ENCODE measurements at places on chromosomes 4 and X.

- DNase-seq = peak; percentile 66
Measured at GRCh38 chr4:4334798-4335520, 44.9 kb downstream of the ZBTB49 start.

GRCh38 chr4:37051111-37051510 is 193.4 kb upstream of the NWD2 start:
- no peak for DNase-seq

GRCh38 chr4:149845743-149846142 is 30.1 kb upstream of the IQCM start:
- no peak for DNase-seq

GRCh38 chr4:34851411-34851810 is 1392.9 kb downstream of the ARAP2 start:
- no peak for DNase-seq

GRCh38 chr4:64889906-64890610 is 480.8 kb upstream of the TECRL start:
- DNase-seq = no peak

DNA sequence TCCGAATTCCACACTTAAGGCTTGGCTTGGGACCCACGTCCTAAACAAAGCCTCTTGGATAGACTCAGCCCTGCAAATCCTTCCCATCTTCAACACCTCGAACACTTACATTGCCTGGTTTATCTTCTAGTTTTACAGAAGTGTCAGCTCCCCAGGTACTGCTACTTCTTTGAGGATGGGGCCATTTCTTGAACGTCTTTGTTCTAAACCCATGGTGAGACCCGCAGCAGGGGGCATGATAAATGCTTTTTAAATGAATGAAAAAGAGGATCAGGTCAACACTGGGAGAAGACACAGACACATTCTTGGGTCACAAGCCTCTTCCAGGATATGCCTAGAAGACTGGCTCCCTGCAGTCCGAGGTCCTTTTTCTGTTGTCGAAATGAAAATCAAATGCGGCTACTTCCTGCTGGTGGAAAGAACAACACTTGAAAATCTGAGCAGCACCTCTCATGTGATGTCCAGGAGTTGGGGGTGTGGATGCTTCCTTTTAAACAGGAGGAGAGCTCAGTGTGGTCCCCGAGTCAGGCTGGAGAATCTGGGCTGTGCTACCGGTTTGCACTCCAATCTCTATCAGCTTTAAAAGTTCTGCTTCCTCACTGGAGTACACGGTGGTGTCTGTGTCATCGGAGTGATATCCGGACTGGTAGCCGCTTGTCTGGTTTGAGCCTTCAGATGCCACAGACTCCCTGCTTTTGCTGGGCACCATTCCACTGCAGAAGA is 45.8 kb downstream of the KDR start:
- DNase-seq = no peak

DNA sequence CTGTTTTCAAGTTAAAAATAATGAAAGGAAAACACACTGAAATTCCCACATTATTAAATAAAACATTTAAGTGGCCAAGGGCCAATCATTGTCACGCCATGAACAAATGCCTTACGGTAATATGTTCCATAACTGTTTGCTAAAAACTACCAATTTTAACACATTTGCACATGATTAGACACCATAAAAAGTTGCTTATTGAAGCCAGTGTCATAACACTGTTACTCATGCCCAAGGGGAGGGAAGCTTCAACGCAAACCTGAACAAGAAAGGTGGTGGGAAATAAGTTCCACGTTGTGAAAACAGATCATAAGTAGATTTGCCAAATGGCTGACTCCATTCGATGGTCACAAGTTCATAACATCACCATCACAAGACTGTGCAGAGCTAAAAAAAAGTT is 739.3 kb upstream of the FAM241A start:
- no peak for DNase-seq

DNA sequence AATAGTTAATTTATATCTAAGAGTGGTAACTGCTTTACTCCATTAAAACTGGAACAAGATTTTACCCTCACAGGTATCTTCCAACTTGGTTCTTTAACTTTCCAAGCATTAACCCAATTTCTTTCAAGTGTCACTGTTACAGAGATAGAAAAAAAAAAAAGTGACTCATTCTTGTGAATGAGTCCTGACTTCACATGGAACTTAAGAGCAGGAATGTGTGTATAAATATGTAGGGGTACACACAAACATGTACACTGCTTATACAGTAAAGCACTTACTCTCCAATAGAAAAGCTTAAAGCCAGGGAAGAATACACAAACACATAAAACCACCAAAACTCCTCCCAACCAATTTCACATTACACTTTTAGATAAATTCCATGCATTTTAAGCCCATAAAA is 38.8 kb downstream of the TAPT1 start:
- DNase-seq = no peak

GRCh38 chr4:58074382-58074781 is 964.2 kb upstream of the IGFBP7 start:
- no peak for DNase-seq

GRCh38 chrX:15474028-15474427 is 19.1 kb downstream of the PIR start:
- DNase-seq = no peak

GRCh38 chrX:111395149-111395548 is 16.8 kb downstream of the DCX start:
- no peak for DNase-seq

GRCh38 chr4:83724485-83725335 is 188.8 kb downstream of the GPAT3 start:
- DNase-seq = no peak

DNA sequence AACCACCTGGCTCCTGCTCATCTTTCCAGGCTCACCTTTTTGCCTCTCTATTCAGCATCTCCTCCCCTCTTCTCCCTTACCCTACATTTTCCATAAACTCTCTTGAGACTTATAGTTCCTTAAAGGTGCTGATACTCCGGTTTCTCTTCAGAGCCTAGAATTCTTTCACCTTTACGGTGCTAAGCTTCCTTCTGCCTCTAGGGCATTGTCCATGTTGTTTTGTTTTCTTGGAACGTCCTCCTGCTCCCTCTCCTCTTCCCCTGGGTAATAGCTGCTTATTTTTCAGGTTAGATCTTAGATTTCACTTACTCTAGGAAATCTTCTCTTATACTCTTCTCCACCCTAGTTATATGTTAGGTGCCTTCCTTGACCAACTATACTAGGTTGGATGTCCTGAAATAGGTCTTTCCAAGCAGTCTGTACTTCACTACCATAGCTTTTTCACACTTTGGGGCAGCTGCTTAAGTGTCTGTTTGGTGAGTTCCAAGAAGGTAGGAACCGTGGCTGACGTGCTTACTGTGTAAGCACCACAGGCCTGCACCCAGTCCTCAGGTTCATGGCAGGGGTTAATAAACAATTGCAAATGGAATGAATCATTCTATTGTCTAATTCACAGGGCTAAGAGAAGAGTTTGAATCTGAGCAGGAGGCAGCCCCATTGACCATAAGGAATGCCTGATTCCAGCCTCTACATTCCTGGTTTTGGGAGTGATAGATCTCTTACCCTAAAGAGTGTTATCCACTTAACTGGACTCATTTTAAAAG is 227.5 kb downstream of the MGST2 start:
- DNase-seq = no peak

GRCh38 chr4:173651651-173652282 is 121.7 kb upstream of the HAND2 start:
- DNase-seq = no peak

DNA sequence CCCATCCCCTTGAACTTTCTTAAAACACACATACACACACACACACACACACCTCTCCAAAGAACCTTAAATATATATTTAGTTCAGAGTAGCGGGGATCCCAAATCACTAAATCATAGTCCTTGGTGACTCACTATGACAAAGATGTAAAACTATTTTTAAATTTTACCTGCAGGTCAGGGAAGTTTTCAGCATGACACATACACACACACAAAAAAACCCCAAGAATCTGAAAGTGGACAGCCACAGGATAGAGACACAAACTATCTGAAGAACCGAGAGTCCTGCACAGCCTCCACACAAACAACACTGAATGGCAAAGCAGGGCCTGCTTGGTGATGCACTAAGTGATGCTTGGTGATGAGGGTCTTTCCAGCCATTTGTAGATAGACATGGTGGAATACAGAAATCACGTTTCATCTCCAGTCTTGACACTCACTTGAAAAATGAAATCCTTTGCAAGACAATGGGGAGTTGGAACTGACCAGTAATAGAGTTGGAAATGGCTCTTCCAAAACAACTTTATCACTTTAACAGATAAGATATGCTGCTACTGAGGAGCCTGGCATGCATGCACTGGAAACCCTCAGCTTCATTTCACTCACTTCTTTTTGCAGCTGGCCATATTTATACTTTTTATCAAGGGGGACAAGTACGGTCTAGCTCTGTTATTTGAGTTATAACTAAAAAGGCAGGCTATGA is 307.3 kb downstream of the RAPGEF2 start:
- no peak for DNase-seq

DNA sequence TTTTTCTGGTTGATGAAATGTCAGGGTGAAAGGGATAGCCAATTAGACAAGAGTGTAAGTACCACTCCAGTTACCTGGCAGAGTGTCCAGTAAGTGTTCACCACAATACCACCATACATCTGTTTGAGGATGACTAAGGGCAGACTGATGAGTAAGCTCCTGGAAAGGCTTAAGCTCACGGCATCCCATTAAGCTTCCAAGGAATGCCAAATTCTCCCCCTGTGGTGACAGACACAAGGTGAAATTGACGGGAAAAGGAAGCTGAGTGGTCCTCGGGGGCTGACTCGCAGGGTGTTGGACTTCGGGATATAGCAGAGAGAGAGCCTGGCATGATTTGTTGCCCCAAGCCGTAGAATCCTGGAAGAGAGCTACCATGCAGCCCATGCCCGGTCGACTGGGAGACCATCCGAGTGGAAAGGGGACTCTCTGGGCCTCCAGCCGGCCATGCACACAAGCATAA is 7.6 kb upstream of the BST1 start:
- no peak for DNase-seq

GRCh38 chrX:139077281-139078250 is 366.0 kb upstream of the FGF13 start:
- DNase-seq = no peak

DNA sequence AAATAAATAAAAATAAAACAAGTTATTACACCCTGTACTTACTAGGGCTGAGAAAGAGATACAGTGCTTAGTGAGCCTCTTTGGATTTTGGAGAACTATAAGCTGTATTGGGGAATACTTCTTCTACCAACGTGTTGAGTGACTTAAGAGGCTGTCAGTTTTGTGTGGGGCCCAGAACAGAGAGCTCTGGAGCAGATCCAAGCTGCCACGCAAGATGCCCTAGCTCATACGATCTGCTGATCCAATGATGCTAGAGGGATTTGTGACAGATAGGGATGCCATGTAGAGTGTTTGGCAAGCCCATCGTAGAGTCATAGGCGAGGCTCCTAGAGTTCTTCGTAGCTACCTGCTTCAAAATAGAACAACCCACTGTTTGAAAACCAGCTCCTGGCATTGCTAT is 60.3 kb upstream of the KLF3 start:
- DNase-seq = no peak

DNA sequence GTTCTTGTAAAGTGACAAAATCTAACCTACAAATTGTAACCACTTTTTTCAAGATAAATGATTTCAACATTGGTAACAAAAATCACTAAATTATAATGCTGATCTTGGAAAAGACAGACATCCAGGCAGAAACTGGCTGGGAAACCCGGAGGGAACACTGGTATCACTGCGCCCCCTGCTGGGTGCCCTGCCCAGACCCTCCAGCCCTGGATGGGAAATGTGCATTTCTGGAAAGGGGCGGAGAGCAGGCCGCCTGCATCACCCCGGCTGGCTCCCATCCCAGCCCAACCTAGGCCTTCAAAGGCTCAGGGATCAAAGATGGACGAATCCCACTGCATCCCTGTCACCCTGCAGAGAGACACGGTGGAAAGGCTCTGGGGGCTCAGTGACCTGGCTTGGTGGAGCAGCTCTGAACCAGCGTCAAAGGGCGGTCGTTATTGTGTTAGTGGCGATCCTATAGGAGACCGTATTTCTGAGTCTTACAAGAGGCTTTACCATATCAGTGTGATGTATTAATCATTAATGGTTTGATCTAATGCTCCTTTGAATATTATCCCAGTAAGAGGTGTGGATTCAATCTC is 37.3 kb downstream of the ACOX3 start:
- no peak for DNase-seq

GRCh38 chrX:155997436-155997835 is at the start of gene IL9R:
IL9R (plus strand) TSS chrX:155997696; CDS start chrX:155997760, 64 bp downstream.
- no peak for DNase-seq

Data from central memory CD8-positive, alpha-beta T cell (primary cell).